ENCODE measurements at places on chromosomes 5 and 9. TPM values are rescaled to one million over a fixed set of nuclear protein-coding genes. Genes with fewer than 3 reads are reported as not detected.
A peak's percentile ranks its signal among the peaks of the same experiment; 100 is the strongest.

DNA sequence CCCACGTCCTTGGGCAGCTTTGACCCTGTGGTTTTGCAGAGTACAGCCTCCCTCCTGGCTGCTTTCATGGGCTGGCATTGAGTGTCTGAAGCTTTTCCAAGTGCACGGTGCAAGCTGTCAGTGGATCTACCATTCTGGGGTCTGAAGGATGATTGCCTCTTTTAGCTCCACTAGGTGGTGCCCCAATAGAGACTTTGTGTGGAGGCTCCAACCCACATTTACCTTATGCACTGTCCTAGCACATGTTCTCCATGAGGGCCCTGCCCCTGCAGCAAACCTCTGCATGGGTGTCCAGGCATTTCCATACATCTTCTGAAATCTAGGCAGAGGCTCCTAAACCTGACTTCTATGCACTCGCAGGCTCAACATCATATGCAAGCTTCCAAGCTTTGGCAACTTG, 644.2 kb upstream of the CDH9 start:
- DNase-seq = peak; percentile 31

Gene CATSPER3
- total RNA-seq = 0.11 TPM

GRCh38 chr5:77182367-77182766, 28.1 kb upstream of the PDE8B start:
- DNase-seq = no peak

Gene CARTPT
- total RNA-seq = not detected

Gene UBE2R2
- total RNA-seq = 14.9 TPM
